Activated effector memory CD4-positive, alpha-beta T cell treated with anti-CD3 and anti-CD28 coated beads, Interleukin-2, amount 50 U/mL, for 16 hours (primary cell): ENCODE measurements at places on chromosomes 16 and 17.

- no peak for DNase-seq
Observed at GRCh38 chr17:79907217-79907715, 68.0 kb upstream of the CBX4 start.

- no peak for DNase-seq
Observed at GRCh38 chr16:85329059-85329812, 217.0 kb upstream of the CIBAR2 start.

DNA sequence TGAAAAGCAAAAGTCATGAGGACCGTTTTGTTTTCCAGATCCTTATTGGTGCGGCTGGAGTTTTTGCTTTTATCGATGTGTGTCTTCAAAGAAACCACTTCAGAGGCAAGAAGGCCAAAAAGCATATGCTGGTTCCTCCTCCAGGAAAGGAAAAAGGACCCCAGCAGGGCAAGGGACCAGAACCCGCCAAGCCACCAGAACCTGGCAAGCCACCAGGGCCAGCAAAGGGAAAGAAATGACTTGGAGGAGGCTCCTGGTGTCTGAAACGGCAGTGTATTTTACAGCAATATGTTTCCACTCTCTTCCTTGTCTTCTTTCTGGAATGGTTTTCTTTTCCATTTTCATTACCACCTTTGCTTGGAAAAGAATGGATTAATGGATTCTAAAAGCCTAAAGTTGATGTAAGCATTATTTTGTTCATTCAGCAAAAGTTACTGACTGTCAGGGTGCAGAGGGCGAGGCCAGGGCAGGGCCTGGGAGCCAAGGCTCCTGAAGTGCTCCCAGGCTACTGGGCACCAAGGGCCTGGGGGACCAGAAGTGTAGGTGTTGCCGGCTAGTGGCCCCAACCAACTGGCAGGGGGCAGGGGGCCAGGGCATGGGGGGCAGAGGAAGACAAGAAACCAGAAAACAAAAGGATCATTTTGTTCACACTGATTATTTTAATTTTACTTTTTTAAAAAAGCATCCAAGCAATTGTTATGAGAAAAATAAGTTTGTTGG, 8.8 kb downstream of the CMTM2 start:
- no peak for DNase-seq

DNA sequence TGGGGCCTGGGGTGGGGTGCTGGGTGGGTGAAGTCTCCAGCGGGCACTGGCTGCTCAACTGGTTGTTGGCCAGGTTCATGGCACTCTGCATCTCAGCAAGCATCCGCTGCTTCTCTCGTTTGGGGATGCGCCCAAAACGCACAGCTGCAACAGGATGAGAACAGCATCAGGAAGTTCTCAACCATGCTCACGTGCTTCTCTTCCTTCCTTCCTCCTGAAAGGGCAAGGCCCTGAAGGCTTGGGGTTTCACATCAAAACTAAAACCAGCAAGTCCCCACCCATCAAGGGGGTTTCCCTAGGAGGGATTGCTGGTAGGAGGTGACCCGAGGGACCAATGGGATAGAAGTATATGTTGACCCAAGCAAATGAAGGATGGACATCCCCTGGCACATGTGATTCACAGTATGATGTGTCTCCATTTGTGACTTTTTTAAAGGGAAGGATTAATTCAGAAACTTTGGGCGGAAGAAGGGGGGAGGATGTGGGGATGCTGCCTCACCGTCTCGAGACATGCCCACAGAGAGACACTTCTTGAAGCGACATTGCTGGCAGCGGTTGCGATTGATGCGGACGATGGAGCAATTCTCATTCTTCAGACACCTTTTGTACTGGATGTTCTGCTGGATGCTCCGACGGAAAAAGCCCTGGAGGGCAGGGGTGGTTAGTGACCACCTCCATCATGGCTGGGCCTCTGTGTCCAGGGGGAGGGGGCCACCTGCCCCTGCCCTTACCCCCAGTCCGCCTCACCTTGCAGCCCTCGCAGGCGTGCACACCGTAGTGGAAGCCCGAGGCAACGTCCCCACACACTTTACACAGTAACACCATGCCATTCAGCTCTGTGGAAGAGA, 4.2 kb downstream of the NR1D1 start:
- peak; percentile 92 for DNase-seq

DNA sequence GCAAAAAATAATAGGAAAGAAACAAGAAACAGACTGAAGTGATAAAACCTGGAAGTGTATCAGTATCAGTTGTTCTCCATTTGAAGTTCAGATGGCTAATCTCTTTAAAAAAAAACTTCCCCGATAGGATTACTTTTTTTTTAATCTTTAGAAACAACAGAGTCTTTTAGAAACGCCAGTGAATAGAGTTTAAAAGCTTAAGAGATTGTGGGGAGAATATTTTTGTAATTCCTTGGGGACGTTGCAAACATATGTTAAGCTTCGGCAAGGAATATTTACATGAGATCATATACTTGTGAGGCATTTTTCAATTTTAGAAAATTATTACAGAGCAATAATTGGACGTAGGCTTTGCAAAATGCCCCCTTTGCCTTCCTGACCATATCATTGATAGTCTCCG, 13.2 kb downstream of the MAF start:
- DNase-seq: no peak
